ENCODE measurements at places on chromosomes 7 and 10.

GRCh38 chr7:135965602-135966001 lies 11.6 kb downstream of the MTPN start:
- DNase-seq: no peak

GRCh38 chr7:67947646-67948045 lies 951.0 kb downstream of the TYW1 start:
- DNase-seq: no peak

- no peak for DNase-seq
These were observed 414.3 kb downstream of the ADRA2A start for GRCh38 chr10:111491154-111491553.

- no peak for DNase-seq
These were observed 276.1 kb upstream of the NEBL start for GRCh38 chr10:21172930-21173801.

DNA sequence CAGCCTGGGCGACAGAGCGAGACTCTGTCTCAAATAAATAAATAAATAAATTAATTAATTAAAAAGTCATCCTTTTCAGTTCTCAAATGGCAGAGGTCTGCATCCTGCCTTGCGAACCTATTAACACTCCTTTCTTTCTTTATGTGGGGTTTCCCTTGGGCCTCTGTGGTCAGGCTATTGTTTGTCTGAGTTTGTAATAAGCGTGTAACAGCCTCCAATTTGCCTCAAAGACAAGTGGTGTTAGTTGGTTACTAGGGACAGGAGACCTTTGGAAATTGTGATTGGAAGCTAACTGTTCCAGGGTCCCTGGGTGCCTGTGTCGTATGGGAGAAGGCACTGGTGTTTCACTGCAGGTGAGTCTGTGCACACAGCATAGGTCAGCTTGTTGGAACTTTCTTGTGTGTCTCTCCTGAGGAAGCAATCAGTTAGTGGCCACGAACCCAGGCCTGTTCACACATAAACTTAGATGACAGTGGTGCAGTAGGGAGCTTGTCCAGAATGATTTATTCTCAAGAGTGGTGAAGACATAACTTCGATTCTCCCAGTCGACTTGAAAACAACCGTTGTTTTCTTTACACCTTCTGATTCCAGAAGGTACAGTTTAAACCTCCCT lies 33.5 kb downstream of the TCF7L2 start:
- no peak for DNase-seq

DNA sequence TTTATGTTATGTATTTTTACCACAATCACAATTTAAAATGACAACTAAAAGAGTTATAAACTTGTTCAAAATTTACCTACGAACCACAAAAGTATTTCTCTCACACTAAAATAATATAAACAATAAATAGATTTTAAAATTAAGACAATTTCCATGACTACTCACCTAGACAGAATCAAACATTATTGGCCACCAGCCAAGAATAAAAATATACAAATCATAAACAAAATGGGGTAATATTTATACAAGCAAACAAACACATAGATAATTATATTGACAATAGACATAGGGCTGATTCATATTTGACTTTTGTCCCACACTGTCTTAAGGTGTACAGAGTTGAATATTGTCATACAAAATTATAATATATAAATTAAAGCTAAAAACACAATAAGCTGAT lies 119.6 kb upstream of the ZNF92 start:
- no peak for DNase-seq

- DNase-seq: no peak
These were observed 30.4 kb upstream of the UCN3 start for GRCh38 chr10:5334196-5334880.

DNA sequence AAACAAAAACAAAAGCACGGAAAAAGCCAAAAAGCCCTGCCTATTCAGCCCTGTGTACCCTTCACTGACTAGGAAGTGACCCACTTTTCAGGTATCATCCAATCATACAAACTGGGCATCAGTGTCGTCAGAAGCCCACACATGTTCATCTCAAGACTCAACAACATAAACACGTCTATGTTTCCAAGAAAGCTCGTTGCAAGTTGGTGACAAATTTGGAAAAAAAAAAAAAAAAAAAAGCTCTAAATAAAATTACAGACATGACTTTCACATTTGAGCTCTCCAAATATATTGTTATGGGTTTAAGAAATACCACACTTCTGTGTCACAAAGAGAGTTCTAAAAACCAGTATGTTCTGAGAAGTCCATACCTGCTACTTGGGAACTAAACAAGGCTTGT lies 204.7 kb upstream of the KLF14 start:
- DNase-seq: no peak

DNA sequence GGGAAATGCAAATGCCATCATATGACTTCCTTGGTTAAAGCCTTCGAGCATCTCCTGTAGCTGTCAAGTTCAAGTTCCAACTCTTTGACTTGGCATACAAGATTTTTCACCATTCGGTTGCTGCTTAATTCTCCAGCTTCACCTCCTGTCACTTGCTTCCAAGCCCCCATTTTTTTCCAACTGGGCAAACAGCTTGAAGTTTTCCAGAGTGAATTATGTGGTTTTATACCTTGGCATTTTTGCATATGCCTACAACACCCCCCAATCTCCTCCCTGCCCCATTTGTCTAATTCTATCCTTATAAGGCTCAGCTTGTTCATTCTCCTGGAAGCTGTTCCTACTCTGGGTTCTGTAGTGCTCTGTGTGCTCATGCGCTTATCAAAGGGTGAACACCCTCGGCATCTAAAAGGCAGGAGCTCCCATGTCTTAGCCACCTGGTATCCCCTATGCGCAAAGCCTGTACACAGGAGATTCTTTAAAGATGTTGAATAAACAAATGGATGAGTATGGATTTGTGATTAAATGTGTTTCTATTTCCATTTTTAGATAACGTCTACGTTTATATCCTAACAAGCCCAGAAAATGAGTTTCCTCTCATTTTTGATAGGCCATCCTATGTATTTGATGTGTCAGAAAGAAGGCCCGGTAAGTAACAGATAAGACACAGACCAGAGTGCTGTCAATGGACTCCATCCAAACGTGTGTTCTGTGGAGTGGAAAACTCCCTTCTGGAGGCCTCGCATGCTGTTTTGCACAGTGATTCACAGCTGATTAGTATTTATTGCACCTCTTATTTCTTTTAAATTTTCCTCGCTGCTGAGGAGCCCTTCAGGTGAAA lies 52.5 kb downstream of the CDHR3 start:
- DNase-seq: no peak

DNA sequence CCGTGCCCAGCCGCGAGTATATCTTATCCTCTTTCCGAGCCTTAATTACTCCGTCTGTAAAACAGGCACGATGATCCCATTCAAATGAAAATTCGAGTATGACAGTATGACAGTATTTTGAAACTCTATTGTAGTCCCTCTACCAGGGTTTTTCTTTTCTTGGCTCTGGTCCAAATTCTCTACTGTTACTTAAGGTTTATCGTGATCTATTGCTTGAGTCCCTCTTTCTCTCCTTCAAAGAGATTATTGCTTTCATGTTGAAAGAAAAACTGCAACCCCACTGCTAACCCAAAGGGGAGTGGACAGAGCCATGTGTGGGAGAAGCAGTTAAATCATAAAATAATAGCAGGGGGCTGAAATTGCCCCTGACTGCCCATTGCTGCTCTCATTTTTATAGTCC lies 1156.6 kb upstream of the AUTS2 start:
- DNase-seq: no peak

DNA sequence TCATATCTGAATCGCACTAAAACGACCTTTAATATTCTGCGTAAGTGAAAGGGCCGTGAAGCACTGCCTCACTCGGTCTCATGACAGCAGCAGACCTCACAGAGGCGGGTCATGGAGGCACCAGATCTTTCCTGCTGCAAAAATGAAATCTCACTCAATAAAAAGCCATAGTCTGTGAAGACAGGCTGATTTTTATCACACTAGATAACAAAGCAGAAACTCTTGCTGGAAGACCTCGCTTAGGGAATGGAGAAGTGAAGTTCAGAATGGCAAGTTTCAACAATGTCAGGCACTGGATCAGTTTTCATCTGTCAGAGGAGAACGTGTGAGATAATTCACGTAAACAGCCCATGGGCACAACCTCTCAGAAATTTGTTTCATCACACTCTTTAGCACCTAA lies 8.0 kb downstream of the SEPHS1 start:
- no peak for DNase-seq

- DNase-seq: no peak
These were observed 69.4 kb downstream of the XPNPEP1 start for GRCh38 chr10:109853921-109854320.

DNA sequence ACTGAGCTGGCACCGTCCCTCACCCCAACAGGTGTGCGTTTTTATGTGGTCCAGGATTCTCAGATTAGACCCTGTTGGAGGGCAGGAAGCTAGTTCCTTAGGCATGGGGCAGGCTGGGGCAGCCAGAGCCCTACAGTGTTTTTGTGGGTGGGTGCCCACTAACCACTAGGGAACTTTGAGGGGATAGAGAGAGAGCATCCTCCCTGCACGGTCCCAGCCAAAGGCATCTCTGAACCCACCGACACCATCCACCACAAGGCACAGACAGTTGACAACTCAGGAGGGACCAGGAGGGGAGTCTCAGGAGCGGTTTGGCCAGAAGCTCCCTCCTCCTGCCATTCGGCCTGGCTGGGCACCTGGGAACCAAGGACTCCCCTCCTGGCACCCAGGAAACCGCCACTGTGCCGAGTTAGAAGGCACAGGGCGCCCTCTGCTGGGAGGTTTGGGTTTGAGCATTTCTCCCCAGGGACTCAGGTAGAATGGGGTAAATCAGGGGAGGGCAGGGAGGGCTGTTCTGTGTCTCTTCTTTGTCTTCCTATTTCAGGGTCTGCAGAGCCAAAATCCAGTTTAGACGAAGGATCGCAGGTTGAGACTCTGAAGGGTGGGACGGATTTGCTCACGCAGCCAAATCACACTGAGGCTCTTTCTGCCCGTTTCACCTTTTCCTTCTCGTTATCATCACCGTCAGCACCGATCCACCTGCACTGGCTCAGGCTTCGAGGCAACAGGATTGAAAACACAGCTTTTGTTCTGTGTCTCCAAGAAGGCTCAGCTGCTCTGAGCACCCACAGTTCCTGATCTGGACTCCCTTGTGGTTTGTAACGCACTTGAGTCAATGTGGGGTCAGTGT lies 84.8 kb upstream of the COL13A1 start:
- peak; percentile 29 for DNase-seq

GRCh38 chr7:44955733-44956132 lies 23.1 kb downstream of the MYO1G start:
- no peak for DNase-seq

DNA sequence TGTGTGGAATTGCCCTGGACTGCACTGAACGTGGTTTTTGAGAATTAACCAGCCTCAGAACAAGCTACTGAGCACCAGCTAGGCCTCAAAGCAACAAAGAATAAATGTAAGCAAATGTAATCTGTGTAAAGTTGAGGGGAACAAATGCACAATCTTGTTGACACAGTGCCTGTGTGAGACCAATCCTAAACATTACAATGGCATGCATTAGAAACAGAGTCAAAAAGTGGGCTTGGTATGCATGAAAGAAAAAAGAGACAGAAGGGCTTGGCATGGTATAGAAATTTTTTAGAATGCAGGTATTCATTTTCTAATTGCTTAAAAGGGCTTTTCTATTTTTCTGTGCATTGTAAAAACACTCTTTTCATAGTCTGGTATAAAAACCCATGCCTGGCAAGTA lies 224.3 kb downstream of the POU6F2 start:
- no peak for DNase-seq

DNA sequence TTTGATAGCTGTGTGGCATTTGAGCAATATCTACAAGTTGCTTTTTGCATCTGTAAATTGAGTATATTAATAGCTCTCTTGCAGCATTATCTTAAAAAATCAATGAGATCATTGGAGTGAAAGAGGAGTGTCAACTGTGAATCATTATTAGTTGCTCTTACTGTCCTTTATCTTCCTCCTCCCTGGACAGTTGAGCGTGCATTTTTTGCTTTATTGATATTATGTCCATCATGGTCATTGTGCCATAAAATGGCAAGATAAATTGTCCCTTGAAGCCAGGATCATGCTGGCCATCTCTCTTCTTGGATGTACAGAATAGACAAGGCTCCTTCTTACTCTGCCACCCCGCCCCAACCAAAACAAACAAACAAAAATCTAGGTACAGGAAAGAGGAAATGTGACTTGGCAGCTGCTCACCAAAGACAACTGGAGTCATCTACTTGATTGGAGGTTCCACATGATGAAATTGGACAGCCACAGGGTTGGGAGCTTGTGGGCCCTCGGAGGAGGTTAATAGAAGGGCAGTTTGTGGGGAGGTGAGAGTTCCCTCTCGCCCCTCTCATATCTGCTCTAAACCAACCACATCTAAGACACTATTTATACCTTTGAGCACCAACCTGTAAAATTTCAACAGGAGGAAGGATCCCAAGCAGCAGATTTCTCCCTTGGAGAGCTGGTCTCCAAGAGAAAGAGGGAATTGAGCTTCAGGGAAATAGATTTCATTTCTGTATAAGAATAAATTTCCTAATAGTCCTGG lies 252.7 kb downstream of the SKIDA1 start:
- no peak for DNase-seq

DNA sequence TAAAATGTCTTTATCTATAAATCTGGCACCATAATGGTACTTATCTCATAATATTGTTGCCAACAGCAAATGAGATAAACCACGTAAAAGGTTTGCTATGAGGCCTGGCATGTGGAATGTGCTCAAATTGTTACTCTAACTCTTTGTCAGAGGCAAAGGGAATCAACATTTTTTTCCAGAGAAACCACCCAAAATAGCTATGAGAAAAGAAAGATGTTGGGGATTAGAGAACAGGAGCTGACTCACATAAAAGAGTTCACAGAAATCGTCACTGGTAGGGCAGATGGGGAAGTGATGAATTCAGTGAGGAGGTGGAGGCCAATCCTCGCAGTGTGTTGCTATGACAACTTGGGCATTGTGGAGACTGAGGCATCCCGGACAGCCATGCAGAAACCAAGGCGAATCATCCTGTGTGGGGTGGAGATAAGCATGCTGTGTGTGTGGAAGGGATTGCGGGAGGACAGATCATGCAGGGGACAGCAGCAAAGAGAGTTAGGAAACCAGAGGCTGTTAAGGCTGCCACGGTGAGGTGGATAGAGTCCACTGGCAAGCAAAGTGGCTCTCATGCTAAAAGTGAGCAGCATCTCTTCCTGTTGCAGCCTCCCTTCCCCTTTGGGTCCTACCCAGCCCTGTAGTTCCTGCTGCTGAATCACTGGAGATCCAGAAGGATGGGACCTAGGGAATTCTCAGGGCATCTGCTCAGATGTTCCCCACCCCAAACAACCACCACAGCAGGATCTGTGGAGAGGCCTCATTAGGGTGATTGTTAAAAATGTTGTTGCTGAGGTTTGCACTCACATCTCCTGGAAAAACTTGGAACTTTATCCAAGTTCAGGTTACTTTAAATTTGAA lies 103.9 kb downstream of the CUBN start:
- no peak for DNase-seq

- DNase-seq: no peak
These were observed 8.3 kb downstream of the ALKBH4 start for GRCh38 chr7:102456327-102456726.

- DNase-seq: no peak
These were observed 69.9 kb downstream of the ASAH2B start for GRCh38 chr10:50809596-50809995.

GRCh38 chr7:36400606-36401005 lies 10.9 kb downstream of the ANLN start:
- no peak for DNase-seq

GRCh38 chr7:56218510-56218909 lies 102.3 kb upstream of the NUPR2 start:
- DNase-seq: no peak
